ENCODE measurements at places on chromosomes 3 and 15.

DNA sequence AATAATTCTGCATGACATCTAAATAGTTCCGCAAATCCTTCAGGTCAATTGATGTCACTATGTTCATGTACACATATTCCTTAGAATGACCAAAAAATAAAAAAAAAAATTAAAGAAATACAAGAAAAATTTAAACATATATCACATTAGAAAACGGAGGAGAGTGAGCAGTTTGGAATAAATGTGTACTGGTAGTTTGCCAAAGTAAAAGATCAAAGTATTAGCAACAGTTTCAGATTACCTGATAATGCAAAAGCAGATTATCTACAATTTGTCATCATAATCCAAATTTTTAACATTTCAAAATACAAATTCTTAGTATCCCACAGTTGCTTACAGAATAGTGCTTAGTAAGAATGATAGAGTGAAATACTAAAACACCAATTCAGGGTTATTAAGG is 1.9 kb downstream of the DLG1 start:
- no peaks in the 10 kb centered on the region for H3K27me3 ChIP-seq
- DNase-seq, result no peak
- H3K4me3 ChIP-seq, result peak overlapping the region; percentile 92
- H3K27ac ChIP-seq, result peak overlapping the region; percentile 88
- H3K4me1 ChIP-seq, result peaks cover 34% of the 10 kb centered on the region

GRCh38 chr3:66520724-66521123 is 19.9 kb upstream of the LRIG1 start:
- DNase-seq, result no peak
- H3K4me3 ChIP-seq, result no peak overlapping the region
- no peak overlapping the region for H3K27ac ChIP-seq
- peaks cover 21% of the 10 kb centered on the region for H3K27me3 ChIP-seq
- no peaks in the 10 kb centered on the region for H3K36me3 ChIP-seq

- peak overlapping the region; percentile 6 for H3K27ac ChIP-seq
- DNase-seq, result no peak
- H3K27me3 ChIP-seq, result no peaks in the 10 kb centered on the region
- peaks cover 74% of the 10 kb centered on the region for H3K4me1 ChIP-seq
- peak overlapping the region; percentile 34 for H3K4me3 ChIP-seq
These were observed 5.2 kb downstream of the SETD5 start for GRCh38 chr3:9402410-9403228.

GRCh38 chr15:63941698-63942465 is 104.4 kb downstream of the DAPK2 start:
- H3K4me3 ChIP-seq, result no peak overlapping the region
- H3K27me3 ChIP-seq, result no peaks in the 10 kb centered on the region
- peaks cover 7% of the 10 kb centered on the region for H3K36me3 ChIP-seq
- H3K27ac ChIP-seq, result peak overlapping the region; percentile 95

- no peaks in the 10 kb centered on the region for H3K4me1 ChIP-seq
- H3K27me3 ChIP-seq, result peaks cover 12% of the 10 kb centered on the region
- H3K36me3 ChIP-seq, result no peaks in the 10 kb centered on the region
- no peak overlapping the region for H3K27ac ChIP-seq
- H3K4me3 ChIP-seq, result no peak overlapping the region
- DNase-seq, result no peak
These were observed 78.8 kb downstream of the CLDN11 start for GRCh38 chr3:170497207-170498095.

- no peak overlapping the region for H3K4me3 ChIP-seq
- no peaks in the 10 kb centered on the region for H3K36me3 ChIP-seq
- H3K27me3 ChIP-seq, result no peaks in the 10 kb centered on the region
- peaks cover 42% of the 10 kb centered on the region for H3K4me1 ChIP-seq
These were observed 110.6 kb downstream of the XXYLT1 start for GRCh38 chr3:195160257-195160898.

GRCh38 chr3:24420224-24420623 is 74.4 kb downstream of the THRB start:
- no peak for DNase-seq
- H3K27me3 ChIP-seq, result no peaks in the 10 kb centered on the region
- H3K4me1 ChIP-seq, result no peaks in the 10 kb centered on the region
- no peaks in the 10 kb centered on the region for H3K36me3 ChIP-seq
- H3K4me3 ChIP-seq, result no peak overlapping the region
- H3K27ac ChIP-seq, result no peak overlapping the region

DNA sequence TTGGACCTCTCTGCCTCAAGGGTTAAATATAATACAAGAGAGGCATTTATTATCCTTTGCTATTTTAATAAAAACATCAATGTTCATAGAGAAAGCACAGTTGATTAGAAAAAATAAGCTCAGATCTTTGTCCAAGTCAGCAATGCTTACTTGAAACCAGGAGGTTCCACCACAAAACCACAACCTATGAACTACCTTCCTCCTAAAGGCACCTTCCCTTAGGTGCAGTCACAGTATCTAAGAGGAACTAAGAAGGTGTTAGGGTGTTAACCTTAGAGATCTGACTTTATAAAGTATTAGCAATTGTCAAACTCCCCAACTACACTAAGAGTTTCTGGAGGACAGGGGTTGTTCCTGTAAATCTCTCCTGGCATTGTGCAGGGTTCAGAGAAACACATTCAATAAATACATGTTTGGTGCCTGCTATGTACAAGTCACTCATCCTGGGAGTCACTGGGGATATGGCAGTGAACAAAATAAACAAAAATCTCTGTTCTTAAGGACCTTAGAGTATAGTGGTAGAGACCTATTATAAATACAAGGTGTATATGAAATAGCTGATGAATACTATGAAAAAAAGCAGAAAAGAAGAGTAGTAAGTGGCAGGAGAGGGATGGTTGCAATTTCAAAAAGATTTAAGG is 208.6 kb downstream of the NFKBIZ start:
- H3K27ac ChIP-seq, result peak overlapping the region; percentile 27
- H3K4me3 ChIP-seq, result peak overlapping the region; percentile 29
- H3K4me1 ChIP-seq, result peaks cover 30% of the 10 kb centered on the region

GRCh38 chr15:43763819-43764446 is 12.8 kb downstream of the ELL3 start:
- DNase-seq, result no peak
- H3K27me3 ChIP-seq, result no peaks in the 10 kb centered on the region
- H3K36me3 ChIP-seq, result peaks cover 86% of the 10 kb centered on the region
- H3K4me1 ChIP-seq, result peaks cover 9% of the 10 kb centered on the region
- H3K27ac ChIP-seq, result peak overlapping the region; percentile 30

Measured in central memory CD8-positive, alpha-beta T cell (primary cell).